ENCODE measurements at places on chromosomes 5 and 9.

- no peak for DNase-seq
These were observed 142.7 kb upstream of the DHFR start for GRCh38 chr5:80797428-80798024.

GRCh38 chr5:123438244-123438643 lies 15.0 kb upstream of the CEP120 start:
- DNase-seq, result no peak

GRCh38 chr5:142902186-142902965 lies 132.2 kb downstream of the ARHGAP26 start:
- DNase-seq, result no peak

DNA sequence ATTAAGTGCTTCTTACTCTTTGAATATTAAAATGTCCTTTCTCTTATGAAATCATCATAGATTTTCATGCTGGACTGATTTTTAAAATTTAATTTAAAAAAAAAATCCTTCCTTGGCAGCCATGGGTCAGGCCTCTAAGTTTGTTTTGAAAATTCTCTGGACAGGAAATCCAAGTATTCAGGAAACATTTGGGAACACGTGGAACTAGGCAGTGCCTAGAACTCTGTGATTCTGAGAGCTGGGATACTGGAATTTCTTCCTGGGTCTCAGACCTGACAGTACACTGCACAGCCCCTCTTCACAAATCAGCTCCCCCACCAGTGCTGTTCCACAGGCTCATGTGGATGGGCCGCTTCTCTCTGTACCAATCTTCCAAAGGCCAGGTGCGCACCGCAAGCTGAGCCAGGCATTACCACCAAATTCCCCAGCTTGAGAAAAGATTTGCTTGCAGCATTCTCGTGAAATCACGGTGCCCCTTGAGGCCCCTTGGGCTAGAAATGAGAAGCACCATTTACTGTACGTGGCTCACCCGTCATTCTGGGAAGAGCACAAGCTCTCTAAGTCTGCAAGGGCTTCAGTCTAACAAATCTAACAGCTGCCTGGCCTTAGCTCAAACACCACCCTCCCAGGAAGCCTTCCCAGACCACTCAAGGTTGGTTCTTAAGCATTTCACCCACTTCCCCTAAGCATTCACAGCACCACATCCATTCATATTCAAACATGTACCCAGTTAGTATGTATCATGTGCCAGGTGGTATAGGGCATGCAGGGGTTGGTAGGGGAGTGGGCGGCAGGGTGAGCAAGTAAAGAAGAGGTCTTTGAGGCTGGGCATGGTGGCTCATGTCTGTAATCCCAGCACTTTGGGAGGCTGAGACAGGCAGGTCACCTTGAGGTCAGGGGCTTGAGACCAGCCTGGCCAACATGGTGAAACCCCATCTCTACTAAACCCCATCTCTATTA lies 26.5 kb downstream of the B4GALT1 start:
- no peak for DNase-seq

- no peak for DNase-seq
These were observed 220.0 kb downstream of the CACNA1B start for GRCh38 chr9:138097501-138097991.

Measured in left ventricle myocardium superior (tissue), 1 donor.